Activated CD8-positive, alpha-beta memory T cell treated with anti-CD3 and anti-CD28 coated beads, Interleukin-2, amount 10 ng/mL, durations not matched to agents 7 days and 5 days (primary cell): ENCODE measurements at places on chromosomes 5 and 9. TPM values are rescaled to one million over a fixed set of nuclear protein-coding genes. Genes with fewer than 3 reads are reported as not detected.
A peak's percentile ranks its signal among the peaks of the same experiment; 100 is the strongest.

GRCh38 chr5:117759849-117760499 lies 1185.4 kb upstream of the SEMA6A start:
- H3K27me3 ChIP-seq, result no peaks in the 10 kb centered on the region
- no peak for DNase-seq
- no peaks in the 10 kb centered on the region for H3K36me3 ChIP-seq
- H3K4me3 ChIP-seq, result no peak overlapping the region

Gene SHOC1
- not detected for total RNA-seq

Gene MGAT1
- 142 TPM for total RNA-seq

- H3K4me3 ChIP-seq, result no peak overlapping the region
- DNase-seq, result no peak
- no peak overlapping the region for H3K27ac ChIP-seq
- no peaks in the 10 kb centered on the region for H3K36me3 ChIP-seq
- H3K27me3 ChIP-seq, result no peaks in the 10 kb centered on the region
Measured at GRCh38 chr5:16663840-16664239, 47.0 kb upstream of the RETREG1 start.

DNA sequence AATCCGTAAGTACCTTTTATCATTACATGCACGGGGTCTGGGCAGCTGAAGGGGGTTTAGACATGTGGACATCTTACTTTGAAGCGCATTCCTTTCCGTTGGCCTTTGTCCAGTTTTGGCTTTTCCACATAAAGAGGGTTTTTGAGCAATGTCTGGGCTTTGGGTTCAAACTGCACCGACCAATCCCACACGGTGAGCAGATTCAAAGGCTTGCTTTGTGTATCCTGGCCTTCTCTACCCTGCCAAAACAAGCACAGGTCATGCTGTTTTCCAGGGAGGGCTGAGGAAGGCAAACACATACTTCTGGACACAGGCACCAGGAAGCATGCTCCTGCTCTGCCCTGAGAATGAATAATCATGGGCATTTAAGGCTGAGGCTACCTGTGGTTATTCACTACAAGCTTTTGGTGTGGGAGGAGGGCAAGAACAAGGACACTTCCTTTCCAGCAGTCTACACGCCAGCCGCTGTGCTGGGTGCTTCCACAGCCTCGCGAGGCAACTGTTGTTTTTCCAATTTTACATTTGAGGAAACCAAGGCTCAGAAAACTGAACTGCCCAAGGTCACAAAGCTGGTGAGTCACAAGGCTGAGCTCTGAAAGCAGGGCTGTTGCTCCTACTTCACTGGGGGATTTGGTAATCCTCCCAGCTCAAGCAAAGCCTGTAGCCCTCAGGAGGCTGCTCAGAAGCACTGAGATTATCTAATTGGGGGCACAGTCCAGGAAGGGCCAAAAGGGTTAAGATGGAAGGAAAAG lies 59.8 kb upstream of the GOLPH3 start:
- peaks cover 3% of the 10 kb centered on the region for H3K4me1 ChIP-seq
- peaks cover 21% of the 10 kb centered on the region for H3K36me3 ChIP-seq
- H3K27ac ChIP-seq, result no peak overlapping the region
- H3K4me3 ChIP-seq, result no peak overlapping the region

- peaks cover 27% of the 10 kb centered on the region for H3K4me1 ChIP-seq
- H3K4me3 ChIP-seq, result no peak overlapping the region
- no peaks in the 10 kb centered on the region for H3K27me3 ChIP-seq
- H3K27ac ChIP-seq, result no peak overlapping the region
- DNase-seq, result no peak
Measured at GRCh38 chr5:143231416-143231815, 172.1 kb downstream of the NR3C1 start.

Gene CHSY3
- total RNA-seq, result not detected

DNA sequence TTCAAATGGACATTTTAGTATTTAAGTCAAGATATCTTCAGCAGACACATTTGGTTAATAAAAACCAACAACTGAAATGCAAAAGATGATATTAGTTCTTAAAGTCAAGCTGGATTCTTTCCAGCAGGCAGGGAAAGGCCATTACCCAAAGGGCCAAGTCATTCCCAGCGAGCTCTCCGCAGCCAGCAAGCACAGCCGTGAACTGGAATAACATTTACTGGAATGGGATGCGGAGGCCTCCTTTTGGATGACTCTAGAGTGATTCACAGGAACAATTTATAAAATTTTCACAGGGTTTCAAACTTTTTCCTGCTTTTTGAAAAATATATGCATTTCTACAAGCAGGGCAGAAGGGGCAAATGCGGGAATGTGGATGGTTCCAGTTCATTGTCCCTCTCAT lies 76.6 kb upstream of the DAB2 start:
- H3K4me1 ChIP-seq, result no peaks in the 10 kb centered on the region
- no peak overlapping the region for H3K4me3 ChIP-seq

DNA sequence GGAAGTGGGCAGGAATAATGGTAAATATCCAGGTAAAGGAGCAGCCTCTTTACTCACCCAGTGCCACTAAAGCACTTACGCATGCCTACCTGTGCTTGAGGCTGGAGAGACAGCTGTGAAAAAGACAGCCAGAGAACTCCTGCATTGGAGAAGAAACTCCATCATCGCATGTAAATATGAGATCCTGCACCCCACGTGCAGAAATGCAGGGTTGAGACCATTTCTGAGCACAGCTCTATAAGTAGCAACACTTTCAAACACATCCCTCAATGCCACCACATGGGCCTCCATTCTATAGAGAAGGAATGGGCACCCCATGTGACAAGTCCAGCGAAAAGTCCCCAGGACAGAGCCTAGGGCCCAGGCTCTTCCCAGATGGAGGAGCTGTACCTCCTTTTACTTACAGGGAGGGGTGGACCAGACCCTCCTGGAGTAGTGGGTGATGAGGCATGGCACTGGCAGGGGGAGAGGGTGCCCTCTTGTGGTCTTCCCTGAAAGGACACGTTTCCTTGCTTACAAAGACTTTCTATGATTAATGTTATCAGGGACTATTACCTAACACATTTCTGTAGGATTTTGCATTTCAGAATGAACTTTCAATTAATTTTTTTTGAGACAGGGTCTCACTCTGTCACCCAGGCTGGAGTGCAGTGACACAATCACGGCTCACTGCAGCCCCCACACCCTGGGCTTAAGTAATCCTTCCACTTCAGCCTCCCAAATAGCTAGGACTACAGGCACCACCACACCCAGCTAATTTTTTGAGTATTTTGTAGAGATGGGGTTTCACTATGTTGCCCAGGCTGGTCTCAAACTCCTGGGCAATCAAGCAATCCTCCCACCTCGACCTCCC lies 55.3 kb upstream of the IL17B start:
- no peaks in the 10 kb centered on the region for H3K36me3 ChIP-seq
- peaks cover 26% of the 10 kb centered on the region for H3K4me1 ChIP-seq
- no peak overlapping the region for H3K4me3 ChIP-seq
- peaks cover 10% of the 10 kb centered on the region for H3K27me3 ChIP-seq
- DNase-seq, result peak; percentile 62
- H3K27ac ChIP-seq, result no peak overlapping the region

- H3K27ac ChIP-seq, result peak overlapping the region; percentile 100
- peak overlapping the region; percentile 8 for H3K4me3 ChIP-seq
- peaks cover 58% of the 10 kb centered on the region for H3K4me1 ChIP-seq
- no peak for DNase-seq
- peaks cover 41% of the 10 kb centered on the region for H3K36me3 ChIP-seq
Measured at GRCh38 chr9:92962303-92962649, 15.0 kb downstream of the FGD3 start.

- no peaks in the 10 kb centered on the region for H3K36me3 ChIP-seq
- peaks cover 5% of the 10 kb centered on the region for H3K27me3 ChIP-seq
- no peaks in the 10 kb centered on the region for H3K4me1 ChIP-seq
- H3K27ac ChIP-seq, result no peak overlapping the region
- DNase-seq, result no peak
Measured at GRCh38 chr9:122642226-122642625, 15.2 kb downstream of the OR1B1 start.

Gene PLPP7
- total RNA-seq, result not detected

DNA sequence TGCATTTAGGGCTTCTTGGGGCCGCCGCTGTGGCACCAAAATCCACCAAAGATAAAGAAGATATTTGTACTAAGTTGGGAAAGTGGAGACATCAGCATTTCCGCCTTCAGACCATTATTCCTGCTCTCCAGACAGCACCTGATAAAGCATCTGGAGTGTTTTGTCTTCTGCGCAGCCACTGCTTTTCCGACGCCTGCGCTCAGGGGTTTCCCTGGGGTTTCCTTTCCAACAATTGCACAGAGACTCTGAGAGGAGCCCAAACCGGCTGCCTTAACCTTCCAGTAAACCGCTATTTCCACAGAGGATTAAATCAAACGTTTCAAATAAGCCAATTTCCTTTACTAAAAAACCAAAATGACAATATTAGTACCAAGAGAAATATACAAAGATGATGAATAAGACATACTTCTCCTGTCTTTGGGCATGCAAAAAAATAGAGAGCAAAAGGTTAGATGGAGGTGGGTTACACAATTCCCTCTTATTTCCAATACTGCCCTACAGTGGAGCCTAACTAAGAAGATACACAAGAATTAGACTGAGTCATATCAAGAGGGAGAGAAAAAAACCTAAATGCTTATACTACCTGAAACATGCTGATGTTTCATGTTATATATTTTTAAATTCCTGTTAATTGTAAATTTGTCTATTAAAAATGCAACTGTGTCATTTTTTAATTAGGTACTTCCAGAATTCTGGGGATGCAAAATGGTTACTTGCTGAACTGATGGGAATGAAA lies 98.4 kb downstream of the MAPKAP1 start:
- DNase-seq, result no peak
- H3K27me3 ChIP-seq, result no peaks in the 10 kb centered on the region
- no peak overlapping the region for H3K27ac ChIP-seq
- H3K4me1 ChIP-seq, result peaks cover 14% of the 10 kb centered on the region
- H3K36me3 ChIP-seq, result peaks cover 4% of the 10 kb centered on the region

Gene LCN2
- not detected for total RNA-seq

- no peak overlapping the region for H3K27ac ChIP-seq
- peaks cover 5% of the 10 kb centered on the region for H3K36me3 ChIP-seq
- no peaks in the 10 kb centered on the region for H3K4me1 ChIP-seq
- DNase-seq, result no peak
Measured at GRCh38 chr5:43363445-43364152, 48.6 kb downstream of the CCL28 start.

Gene GGTA1
- not detected for total RNA-seq

- no peaks in the 10 kb centered on the region for H3K36me3 ChIP-seq
- no peaks in the 10 kb centered on the region for H3K4me1 ChIP-seq
Measured at GRCh38 chr9:85054017-85054416, 384.5 kb downstream of the NTRK2 start.

DNA sequence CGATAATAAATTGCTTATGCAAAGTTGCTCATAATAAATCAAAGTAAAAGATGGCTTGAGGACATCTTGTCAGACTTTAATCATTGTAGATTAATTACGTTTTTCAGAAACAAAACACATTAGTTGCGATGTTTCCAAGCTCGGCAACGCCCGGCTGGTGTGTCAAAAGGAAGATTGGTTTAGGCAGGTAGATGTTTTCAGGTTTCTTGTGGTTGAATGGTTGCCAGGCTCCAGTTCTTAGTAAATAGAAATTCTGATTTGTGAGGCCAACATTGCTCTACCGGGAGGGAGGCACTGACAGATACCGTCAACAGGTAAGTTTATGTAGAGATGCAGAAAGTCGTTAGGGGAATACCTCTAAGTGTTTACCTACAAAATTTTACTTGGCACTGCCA lies 280.3 kb downstream of the NPR3 start:
- H3K27me3 ChIP-seq, result no peaks in the 10 kb centered on the region
- H3K4me3 ChIP-seq, result no peak overlapping the region
- H3K4me1 ChIP-seq, result no peaks in the 10 kb centered on the region

DNA sequence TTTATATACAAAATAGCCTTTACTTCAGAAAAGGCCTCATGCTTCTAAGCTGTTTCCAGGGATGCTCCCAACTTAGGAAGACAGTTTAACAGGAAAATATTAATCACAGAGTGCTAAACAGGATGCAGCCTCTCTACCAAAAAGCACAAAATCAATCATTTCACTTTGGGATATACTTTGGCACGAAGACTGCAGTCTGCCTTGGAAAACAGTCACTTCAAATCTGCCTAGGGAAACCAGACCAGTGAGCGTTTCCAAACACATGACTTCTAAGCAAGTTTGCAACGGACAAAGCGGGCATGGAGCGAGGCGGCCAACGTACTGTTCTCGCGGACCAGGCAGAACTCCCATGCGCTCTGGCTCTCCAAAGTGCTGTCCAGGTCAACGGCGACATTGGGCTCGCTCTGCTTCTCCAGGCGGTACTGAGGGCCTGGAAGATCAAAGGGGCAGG lies 201.0 kb downstream of the MAPKAP1 start:
- H3K36me3 ChIP-seq, result peaks cover 8% of the 10 kb centered on the region
- peaks cover 10% of the 10 kb centered on the region for H3K4me1 ChIP-seq
- no peak overlapping the region for H3K4me3 ChIP-seq

Gene PAPPA
- total RNA-seq, result not detected

- H3K36me3 ChIP-seq, result peaks cover 2% of the 10 kb centered on the region
- peak overlapping the region; percentile 41 for H3K4me3 ChIP-seq
- peak overlapping the region; percentile 76 for H3K27ac ChIP-seq
- peak; percentile 46 for DNase-seq
- H3K27me3 ChIP-seq, result peaks cover 8% of the 10 kb centered on the region
Measured at GRCh38 chr9:85743275-85744128, 1.7 kb upstream of the AGTPBP1 start.

DNA sequence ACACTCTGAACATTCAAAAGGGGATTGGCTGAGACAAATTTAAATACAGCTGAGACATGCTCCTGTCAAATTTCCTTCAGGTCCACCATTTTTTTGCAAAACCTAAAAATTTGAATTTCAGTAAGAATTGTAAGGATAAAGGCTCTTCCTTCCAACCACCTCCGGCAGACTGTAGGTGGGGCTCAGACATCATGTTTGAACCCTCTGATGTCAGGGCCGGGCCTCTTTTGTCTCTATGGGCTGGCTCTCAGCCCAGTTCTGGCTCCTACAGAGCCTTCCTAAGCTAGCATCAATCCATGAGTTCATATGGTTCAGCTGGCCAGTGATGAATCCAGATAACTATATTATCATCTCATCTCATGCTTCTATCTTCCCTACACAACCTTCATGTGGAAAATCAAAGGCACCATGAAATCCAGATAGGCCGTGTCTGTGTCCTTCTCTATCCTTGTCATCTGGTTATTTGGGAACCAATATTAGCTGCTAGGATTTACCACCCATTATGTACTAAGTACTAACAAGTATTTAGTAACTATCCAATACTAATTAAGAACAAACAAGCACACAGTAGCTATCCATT lies 44.2 kb downstream of the NIPSNAP3B start:
- DNase-seq, result no peak
- no peaks in the 10 kb centered on the region for H3K4me1 ChIP-seq
- H3K36me3 ChIP-seq, result no peaks in the 10 kb centered on the region
- no peak overlapping the region for H3K27ac ChIP-seq
- no peaks in the 10 kb centered on the region for H3K27me3 ChIP-seq

Gene LCP2
- total RNA-seq, result 393 TPM
